ENCODE measurements at places on chromosomes 5 and 9.

DNA sequence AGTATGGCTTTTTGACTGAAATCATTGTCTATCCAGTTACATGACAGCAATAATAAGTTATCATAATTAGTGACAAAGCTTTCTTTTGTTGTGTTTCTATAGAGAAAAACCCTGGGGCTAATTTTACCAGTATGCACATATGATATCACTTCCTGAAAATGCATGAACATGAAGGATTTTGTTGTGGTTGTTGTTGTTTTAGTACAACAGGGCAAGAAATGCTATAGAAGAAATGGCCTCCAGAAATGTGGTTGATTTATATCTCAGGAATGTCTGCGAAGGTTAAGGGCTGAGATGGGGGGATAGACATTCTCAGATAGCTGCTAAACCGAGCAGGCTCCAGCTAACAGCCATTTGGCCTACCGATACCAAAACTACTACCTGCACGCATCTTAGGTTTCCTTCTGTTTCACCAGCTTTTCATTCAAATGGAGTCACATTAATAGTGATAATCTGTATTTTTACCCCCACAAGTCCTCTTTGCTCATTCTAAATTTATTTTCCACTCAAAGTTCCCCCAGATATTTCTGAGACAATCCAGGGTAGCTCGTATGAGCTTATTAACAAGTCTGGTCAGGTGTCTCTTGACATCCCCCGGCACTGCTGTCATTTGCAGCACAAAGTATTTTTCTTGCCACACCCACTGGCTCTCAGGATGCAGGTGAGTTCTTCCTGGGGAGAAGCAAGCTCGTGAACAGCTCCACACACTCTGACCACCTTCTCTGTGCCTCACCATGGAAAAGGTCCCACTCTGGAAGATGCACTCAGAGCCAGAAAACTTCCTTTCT, 232.4 kb upstream of the GAS1 start:
- DNase-seq: no peak

GRCh38 chr5:51002368-51002767, 335.9 kb downstream of the PARP8 start:
- no peak for DNase-seq

- no peak for DNase-seq
Observed at GRCh38 chr5:109451146-109451545, 41.4 kb upstream of the PJA2 start.

DNA sequence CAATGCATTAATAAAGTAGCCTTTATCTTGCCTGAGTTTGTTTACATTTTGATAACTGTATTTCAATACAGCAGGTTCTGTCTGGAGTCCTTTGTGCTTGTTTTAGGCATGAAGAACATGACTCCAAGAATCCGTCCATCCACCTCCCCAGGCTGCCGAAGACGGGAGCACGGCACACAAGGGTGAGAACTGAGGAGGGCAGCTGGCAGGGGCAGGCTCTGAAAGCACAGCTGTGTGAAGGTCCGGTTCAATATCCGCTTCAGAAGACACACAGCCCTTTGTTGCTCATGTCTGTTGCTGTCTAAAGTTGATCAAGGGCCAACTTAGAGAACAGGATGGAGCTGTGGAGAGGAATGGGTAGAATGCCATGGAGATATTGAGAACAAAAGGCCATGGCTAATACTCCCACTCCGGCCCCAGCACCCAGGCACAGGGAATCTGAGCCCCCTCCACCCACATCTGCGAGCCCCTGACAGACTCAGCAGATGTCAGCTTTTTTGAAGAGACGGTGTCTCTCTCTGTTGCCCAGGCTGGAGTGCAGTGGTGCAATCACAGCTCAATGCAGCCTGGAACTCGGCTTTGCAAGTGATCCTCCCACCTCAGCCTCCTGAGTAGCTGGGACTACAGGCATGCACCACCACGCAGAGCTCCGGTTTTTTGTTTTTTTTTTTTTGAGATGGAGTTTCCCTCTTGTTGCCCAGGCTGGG, 58.5 kb upstream of the GNE start:
- no peak for DNase-seq

- peak; percentile 55 for DNase-seq
Observed at GRCh38 chr5:34959323-34959722, 30.0 kb downstream of the DNAJC21 start.

DNA sequence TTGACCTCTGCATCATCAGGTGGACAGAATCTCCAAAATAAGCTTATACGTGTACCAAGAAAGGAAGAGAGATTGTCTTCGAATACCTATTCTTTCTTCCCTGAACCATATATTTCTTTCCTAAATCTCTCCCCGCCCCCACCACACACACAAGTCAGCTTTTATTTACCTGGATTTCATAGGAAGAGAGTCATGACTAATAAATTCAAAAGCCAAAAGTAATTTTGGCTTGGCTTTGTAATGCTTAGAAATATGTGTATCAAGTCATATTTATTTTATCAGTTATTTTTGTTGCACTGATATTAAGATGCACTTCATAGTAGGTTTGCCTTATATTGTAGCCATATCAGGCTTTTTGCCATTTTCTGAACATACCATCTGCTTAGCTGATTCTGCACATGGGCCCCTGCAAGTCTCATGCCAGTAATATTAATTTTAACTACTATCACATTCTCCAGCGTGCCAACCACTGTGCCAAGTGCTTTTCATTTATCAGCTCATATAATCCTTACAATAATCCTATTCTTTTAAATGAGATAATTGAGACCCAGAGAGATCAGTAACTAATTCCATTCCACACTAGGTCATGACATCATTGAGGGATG, 1405.3 kb upstream of the NUDT12 start:
- no peak for DNase-seq

DNA sequence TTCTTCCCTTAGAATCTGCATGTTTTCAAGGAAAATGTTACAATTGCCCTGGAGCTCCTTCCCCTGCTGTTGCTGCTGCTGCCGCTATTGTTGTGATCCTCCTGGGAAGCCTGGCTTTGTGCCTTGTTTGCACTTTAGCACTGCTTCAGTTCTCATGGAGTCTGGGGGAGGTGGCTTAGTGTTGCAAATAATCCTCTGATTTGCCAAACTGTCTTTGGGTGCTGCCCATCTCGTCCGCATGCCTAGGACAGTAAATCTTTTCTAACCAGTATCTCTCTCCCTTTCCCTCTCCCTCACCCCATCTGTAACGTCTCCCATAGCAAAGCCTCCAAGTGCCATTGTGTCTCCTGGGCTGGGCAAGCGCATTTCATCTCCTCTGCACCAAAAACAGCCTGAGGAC, 30.3 kb downstream of the FAM240B start:
- DNase-seq: no peak

- no peak for DNase-seq
Observed at GRCh38 chr5:68484307-68485068, 268.9 kb downstream of the PIK3R1 start.

- DNase-seq: no peak
Observed at GRCh38 chr9:132447346-132447745, 37.3 kb downstream of the CFAP77 start.

DNA sequence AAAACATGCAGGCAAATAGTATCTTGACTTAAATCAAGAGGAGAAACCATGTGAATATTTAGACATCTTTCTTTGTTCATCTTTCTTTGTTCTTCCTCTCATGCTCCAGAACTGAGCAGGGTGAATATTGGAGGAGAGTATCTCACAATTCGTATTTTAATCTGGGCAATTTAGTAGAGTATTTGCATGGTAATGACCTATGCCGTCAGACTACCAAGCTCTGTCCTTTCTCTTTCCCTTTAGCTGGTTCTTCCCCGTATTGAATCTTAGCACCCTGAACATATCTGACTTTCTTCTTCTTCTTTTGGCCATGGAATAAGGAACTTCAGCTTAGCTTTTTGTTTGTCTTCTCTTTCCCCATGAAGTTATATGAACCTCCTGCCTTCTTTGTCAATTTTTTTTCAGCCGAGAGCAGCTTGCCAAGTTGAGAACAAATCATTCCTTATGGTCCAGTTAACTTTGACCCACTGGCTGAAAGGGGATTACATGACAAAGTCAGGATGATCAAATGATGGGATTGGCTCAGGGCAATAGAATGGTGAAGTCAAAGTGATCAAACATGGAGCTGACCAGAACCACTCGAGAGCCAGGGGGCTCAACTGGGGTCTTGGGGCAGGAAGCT, 95.8 kb downstream of the DAPK1 start:
- DNase-seq: no peak

GRCh38 chr9:123036893-123037545, 3.6 kb downstream of the GPR21 start:
- DNase-seq: no peak

DNA sequence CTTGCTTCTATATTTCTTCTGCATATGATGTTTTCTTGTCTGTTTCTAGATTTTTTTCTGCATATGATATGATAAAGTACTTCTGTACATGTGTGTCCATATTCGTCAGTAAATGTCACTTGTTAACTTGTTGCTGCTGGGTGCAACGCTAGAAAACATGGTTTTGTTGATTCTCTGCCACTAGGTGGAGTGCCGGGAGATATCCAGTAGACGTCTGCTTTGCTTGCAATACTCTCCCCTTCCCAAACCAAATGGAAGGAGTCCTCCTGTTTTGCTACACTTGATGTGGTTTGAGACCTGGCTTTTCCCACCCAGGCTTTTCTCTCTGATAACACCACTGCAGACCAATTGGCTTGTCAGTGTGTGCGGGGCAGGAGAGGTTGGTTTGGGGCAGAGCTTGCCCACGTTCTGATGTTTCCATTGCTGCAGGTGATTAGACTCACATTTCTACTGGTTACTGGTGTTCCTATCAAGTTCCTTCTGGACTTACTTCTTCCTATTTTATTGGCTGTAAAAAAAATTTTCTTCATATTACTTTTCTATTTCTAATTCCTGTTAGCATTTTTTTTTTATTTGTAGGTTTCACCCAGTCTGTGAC, 900.0 kb upstream of the CDH10 start:
- peak; percentile 24 for DNase-seq

All from activated CD4-positive, alpha-beta T cell treated with anti-CD3 and anti-CD28 coated beads, Interleukin-2, amount 50 U/mL, for 16 hours (primary cell).